ENCODE measurements at places on chromosomes 1 and 21. TPM values are rescaled to one million over a fixed set of nuclear protein-coding genes. Genes with fewer than 3 reads are reported as not detected.
A peak's percentile ranks its signal among the peaks of the same experiment; 100 is the strongest.

GRCh38 chr1:208344202-208344857, 100.1 kb upstream of the PLXNA2 start:
- no peak for DNase-seq

DNA sequence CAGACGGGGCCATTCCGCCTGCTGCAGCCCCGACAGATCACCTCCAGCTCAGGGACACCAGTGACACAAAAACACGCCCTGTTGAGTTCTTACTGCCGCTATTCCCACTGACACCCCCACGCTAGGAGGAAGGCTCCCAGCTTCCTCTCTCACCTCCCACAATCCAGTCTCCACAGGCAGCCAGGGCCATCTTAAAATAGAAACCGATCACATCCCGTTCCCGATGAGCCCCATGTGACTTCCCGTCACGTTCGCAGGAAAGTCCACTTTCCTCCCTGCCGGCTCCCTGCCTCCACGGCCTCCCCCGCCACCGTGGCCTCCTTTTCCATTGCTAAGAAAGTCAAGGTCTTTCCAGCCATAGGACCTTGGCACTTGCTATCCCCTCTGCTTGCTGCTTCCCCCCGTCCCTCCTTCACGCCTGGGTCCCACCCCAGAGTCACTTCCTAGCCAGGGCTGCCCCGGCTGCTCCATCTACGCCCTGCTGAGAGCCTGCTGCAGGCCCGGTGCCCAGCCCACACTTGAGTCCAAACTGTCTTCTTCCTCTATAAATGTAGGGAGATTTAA, 24.0 kb upstream of the DDOST start:
- no peak for DNase-seq

DNA sequence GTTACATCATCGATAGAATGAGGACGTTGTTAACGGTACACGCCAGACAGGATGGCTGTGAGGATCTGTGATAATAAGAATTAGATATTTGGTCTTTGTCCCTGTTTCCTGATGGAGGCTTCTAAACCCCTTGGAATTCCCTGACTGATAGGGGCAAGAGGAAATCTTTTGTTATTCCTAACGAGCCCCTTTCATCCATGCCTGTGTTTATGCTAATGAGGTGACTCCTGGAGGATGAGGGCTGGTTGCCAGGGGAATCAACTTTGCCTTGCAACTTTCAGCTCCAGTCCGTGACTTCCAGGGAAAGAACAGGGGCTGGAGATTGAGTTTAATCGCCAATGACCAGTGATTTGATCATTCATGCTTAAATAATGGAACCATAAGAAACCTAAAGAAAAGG, 39.3 kb upstream of the NLRP3 start:
- DNase-seq = no peak

- no peak for DNase-seq
These were observed 37.0 kb downstream of the SPEN start for GRCh38 chr1:15884477-15884876.

DNA sequence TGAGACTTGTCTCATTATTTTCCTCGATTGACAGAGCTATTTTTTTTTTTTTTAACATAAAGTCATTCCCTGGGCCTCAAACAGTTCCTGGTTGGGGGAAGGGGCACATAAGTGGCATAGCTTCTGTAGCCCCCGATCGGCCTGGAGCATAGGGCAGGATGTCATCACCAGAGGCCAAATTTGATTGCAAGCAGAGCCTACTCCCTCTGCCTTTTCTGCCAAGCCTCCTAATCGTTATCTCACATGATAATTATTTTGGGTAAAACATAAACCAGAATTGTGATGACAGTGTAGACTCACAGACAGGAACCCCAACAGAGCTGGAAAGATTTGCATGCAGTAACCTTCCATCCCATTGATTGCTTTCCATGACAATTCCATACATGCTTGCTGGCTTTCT, 404.8 kb downstream of the PCP4 start:
- DNase-seq = no peak

- DNase-seq = no peak
These were observed 30.6 kb upstream of the USP24 start for GRCh38 chr1:55245781-55246180.

- peak; percentile 32 for DNase-seq
These were observed 7.5 kb upstream of the PTPN7 start for GRCh38 chr1:202167708-202168415.

GRCh38 chr1:86194491-86195034, 38.0 kb upstream of the COL24A1 start:
- DNase-seq = no peak

GRCh38 chr21:30674312-30674711, 31.6 kb downstream of the KRTAP20-3 start:
- no peak for DNase-seq

- no peak for DNase-seq
These were observed 51.1 kb upstream of the RBM15 start for GRCh38 chr1:110288111-110288510.

The RHBDL2 gene
- polyA plus RNA-seq = 1.5 TPM

The NEGR1 gene
- polyA plus RNA-seq = 3.3 TPM

The MROH7 gene
- 10.3 TPM for polyA plus RNA-seq

The SOX13 gene
- 51.8 TPM for polyA plus RNA-seq

The GPA33 gene
- polyA plus RNA-seq = 0.24 TPM

The CAP1 gene
- 166 TPM for polyA plus RNA-seq

The SFN gene
- polyA plus RNA-seq = 1.1 TPM

The GSTM5 gene
- polyA plus RNA-seq = 65.8 TPM

The GJA9 gene
- 0.58 TPM for polyA plus RNA-seq

The NHLH1 gene
- polyA plus RNA-seq = 0.37 TPM
